ENCODE measurements at places on chromosomes 3 and 15. TPM values are rescaled to one million over a fixed set of nuclear protein-coding genes. Genes with fewer than 3 reads are reported as not detected.

DNA sequence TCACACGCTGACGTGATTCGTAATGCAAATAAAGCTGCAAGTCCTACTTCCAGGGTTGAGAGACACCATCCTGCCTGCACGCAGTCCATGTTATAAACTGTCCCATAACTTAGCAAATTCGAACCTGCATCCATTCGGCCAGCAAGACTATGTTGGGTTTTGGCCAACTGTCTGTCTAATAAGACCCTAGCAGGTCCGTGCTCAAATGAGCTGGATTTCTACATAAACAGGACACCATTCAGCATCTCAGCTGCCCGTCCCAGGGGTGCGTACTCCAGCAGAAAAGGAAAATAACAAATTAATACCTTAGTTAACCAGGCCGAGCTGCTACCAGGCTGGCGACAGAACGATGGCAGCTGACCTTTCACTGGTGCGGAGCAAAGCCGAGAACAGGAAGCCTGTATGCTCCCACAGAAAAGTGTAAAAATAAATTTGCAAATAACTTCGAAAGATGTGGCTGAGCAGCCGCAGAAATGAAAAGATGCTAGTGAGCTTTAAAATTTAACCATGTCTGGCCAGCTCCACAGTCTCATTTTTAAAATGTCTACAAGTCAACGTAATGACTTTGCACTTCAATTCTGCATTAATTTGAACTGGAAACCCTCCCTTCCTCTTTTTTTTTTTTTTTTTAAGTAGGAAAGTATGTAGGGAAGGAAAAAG is 97.1 kb upstream of the SNRPA1 start:
- DNase-seq: no peak

DNA sequence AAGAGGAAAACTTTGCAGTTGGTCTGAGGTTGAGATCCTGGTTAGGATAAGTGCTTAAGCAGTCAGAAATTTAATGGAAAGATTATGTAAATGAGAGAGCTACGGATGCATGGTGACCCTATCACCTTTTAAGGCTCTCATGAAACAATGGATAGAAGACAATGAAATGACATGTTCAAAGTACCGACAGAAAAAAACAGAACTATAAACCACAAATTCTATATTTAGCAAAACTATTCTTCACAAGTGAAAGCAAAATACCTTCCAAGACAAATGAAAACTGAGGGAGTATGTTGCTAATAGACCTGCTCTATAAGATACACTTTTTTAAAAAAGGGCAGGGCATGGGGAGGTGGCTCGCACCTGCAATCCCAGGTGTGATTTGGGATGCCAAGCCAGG is 32.2 kb downstream of the DNAAF4 start:
- DNase-seq: no peak

DNA sequence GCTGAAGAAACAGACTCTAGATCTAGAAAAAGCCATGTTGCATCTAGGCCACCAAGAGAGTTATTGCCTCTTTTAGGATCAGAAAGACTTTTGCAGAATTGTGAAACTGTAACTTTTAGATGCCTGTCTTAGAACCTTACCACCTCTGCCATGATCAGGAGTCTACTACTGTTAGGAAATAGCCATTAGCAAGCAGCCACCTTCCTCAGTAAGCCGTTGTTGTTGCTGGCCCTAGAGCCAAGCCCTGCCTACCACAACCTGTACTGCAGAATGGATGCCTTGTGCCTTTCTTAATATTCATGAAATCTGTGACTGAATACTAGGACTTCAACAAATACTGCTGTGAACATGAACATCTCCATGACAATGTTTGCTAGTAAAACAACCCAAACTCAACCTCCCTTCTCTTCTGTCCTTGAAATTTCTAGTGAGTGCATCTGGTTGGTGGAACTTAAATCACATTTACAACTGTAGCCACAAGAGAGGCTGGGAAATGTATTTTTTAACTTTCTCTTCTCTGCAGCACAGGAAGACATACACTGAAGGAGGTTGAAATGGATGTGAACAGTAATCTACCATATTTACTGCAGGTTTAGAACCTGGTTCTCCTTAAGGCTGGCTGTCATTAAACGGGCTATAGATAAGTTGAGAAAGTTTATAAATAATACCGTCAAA is 20.7 kb downstream of the RASA2 start:
- DNase-seq: no peak

GRCh38 chr15:85578941-85579701 is 198.7 kb downstream of the AKAP13 start:
- DNase-seq: no peak

- DNase-seq: no peak
Observed at GRCh38 chr3:131503320-131503635, 507 bp upstream of the MRPL3 start.

The STAB1 gene
- 1.1 TPM for total RNA-seq

The HTR3E gene
- not detected for total RNA-seq

Measured in kidney epithelial cell (primary cell).